HTR-8/SVneo (cell line): ENCODE measurements at places on chromosomes 2 and 18.

DNA sequence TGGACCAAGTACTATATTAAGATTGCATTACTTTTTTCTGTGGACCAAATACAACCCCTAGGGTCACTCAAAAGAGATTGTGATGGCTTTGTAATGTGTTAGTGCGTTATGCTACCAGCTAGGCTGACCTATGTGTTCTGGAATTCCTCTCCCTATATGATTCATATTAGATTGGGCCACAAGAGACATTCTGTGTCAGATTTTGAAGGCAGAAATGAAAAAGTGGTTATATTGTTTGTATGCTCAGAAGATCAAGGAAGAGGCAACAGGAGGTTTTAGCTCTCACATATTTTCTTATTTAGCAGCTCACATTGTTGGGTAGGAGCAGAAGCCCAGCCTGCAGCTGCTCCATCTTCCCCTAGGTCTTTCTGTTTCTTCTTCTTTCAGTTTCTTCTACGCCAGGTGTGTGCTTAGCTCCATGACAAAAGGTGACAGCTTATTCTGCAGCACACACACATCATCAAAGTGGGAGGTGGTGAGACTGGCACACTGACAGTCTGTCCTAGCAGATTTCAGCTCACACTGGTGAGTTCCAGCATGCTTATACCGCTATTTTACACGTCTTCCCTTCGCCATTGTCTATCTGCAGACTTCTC is 156.8 kb upstream of the UBE2E3 start:
- peak; percentile 46 for DNase-seq

GRCh38 chr2:237636578-237636977 is 9.2 kb downstream of the LRRFIP1 start:
- no peak for DNase-seq

DNA sequence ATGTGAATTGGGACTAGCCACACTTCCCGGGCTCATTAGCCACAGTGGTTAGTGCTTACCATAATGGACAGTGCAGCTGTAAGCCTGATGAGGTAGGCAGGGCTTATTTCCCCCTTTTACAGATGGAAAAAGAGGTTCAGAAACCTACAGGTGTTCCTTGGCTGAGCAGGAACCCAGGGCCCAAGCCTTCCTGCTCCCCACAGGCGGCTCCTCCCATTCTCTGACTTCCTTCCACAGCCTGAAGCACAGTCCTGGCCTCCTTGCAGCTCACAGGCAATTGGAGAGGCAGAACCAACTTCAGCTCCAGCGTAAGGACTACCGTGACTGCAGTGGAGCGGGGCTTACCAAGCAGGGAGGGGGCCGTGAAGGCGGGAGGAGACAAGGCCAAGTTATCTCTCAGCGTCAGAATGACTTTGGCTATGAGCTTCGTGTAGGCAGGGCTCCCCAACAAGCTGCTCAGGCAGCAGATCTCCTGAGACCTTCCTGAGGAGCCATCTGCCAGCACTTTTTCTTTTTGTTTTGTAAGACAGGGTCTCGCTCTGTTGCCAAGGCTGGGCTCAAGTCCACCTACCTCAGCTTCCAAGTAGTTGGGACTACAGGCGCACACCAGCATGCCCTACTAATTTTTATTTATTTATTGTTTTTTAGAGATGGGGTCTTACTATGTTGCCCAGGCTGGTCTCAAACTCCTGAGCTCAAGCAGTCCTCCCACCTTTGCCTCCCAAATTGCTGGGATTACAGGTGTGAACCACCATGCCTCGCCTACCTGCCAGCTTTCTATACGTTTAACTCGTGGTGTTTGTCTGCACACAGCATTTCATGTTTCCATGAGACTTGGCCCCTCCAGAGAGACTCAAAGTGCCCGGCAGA is 34.2 kb upstream of the NT5DC4 start:
- no peak for DNase-seq

- no peak for DNase-seq
These were observed 208.1 kb upstream of the THSD7B start for GRCh38 chr2:136557203-136557602.

DNA sequence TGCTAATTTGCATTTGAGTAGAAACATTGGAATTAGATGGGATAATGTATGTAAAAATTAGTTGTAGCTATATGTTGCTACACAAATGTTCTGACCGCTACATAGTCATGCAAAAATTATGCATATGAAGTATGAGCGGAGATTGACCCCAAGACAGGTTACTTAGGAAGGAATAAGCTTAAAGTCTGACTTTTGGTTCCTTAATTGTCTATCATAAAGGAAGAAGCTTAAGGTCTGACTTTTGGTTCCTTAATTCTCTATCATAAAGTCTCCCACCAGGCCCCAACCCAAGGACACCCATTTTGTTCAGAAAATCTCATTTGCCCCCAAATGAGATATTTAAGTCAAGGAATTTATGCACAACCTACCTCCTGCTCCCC is 106.5 kb downstream of the EVA1A start:
- DNase-seq: no peak

- no peak for DNase-seq
These were observed 632.9 kb upstream of the CELF4 start for GRCh38 chr18:38198526-38198925.

DNA sequence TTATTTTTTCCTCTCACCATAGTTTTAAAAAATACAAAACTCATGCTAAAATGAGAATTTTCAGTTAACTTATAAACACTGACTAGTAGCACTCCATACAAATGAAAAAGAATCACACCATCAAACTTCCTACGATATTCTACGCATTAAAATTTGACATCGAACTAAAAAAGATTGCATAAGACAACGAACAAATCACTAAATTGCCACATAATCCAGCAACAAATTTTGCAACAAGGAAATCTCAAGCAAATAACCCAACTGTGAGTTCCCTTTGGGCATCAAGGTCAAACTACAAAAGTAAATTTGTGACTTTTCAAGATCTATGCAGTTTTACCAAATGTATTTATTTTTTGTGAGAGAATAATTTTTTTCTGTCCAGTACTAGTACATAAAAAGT is 1.5 kb downstream of the MAP3K2 start:
- no peak for DNase-seq
